ENCODE measurements at places on chromosomes 12 and 14.

DNA sequence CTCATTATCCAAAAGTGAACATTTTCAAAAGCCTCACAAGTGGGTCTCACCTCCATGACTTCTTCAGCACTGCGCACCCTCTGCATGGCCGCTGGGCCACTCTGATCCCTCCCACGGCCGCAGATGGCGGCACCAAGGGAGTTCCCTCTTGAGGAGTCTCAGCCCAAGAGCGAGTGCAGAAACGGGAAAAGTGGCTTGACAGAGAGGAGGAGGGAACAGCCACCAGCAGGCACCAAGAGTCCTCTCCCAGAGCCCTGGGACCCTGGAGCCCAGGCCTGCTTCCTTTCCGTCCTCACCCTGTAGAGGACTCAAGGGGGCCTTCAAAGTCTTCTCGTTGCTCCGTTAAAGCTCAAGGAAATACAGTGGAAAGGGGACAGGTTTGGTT lies 230.2 kb upstream of the DIO3 start:
- no peak for DNase-seq

DNA sequence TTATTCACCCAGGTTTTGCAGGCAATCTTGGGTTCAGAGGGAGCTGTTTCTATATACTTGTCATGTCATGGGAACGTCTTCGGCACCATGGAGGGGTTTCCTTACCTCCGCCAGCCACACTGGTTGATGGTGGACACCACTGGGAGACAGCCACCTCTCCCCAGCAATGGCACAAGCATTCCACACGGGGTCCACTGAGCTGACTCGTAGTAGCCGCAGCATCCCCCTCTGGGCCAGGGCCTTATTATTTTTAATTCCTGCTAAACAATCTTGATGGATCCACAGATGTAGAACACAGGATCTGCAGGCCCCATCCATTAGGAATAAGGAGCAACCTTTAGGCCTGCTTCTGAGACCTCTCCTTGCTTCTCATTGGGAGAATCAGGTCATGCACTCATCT lies 132.9 kb downstream of the DICER1 start:
- DNase-seq: no peak

GRCh38 chr12:25500651-25501050 lies 52.4 kb downstream of the LMNTD1 start:
- DNase-seq: no peak

DNA sequence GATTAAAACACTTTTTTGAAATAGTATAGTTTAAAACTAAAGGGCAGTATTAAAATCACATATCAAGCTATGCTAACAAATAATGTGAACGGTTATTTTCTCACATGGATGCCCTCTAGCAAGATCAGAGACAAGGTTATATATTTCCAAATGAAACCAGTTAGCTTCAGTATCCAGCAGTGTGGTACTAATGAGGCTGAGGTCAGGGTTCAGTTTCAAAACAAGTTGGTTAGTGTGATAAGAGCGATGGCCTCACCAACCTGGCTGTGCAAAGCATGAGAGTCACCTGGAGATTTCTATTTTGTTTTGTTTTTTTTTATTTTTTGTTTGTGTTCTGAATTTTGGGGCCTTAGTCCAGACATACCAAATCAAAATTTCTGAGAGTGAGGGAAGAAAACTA lies 352.2 kb upstream of the KITLG start:
- no peak for DNase-seq

DNA sequence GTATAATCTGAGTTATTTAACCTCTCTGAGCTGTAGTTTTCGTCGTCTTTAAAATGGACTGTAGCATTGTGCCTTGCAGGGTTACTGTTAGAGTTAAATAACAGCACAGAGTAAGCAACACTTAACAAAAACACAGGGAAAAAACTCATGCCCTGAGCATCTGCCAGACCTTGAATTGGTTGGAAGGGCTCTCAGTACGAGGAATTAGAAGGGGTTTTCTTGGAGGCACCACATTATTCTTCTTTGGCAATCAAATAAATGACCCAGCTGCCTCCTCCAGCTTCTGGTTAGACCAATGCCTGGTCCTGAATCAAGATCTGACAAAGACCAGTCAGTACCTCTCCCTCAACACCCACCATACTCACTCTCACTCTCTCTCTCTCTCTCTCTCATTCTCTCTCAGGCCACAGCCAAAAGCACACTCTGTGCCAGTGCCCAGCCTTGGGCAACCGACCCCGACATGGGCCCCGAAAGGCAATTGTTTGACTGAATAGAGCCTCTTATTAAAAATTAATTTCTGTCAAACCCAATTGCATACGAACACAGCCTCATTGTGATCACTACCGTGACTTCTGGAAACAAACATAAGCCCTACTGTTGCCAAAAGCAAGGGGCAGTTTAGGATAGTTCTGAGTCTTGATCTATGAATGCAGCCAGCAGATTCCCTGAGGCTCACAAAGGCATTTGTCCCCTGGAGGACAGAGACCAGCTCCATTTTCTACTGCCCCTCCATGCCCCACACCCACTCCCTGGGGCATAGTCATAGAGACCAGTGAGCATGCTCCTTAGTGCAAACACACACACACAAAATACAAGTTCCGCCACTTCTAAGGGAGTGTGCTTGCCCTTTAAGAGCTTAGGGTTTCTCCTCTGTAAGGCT lies 23.9 kb downstream of the DUSP6 start:
- no peak for DNase-seq

- DNase-seq: no peak
Measured at GRCh38 chr12:1890810-1891209, 27.6 kb downstream of the CACNA2D4 start.

DNA sequence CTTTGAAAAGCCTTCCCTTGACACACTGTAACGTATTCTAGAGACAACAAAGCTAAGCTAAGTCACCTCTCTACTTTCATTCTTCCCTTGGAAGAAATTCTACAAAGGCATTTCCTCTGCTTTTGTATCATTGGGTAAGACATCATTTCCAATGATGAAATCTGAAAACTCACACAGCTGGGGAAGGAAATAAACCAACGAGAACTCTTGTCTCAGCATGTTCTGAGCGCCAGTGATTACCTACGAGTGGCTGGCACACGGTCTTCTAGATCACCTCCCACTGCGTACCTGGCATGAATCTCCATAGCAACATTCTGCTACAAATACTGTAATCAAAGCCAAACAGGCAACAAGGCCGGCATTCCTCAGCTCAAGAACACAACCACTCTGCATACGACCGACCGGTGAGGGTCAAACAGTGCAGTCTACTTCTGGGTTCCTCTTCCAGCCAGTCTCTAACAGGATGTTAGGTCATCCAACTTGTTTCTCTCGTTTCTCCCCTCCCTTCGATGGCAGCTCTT lies 7.6 kb downstream of the VPS37B start:
- no peak for DNase-seq

DNA sequence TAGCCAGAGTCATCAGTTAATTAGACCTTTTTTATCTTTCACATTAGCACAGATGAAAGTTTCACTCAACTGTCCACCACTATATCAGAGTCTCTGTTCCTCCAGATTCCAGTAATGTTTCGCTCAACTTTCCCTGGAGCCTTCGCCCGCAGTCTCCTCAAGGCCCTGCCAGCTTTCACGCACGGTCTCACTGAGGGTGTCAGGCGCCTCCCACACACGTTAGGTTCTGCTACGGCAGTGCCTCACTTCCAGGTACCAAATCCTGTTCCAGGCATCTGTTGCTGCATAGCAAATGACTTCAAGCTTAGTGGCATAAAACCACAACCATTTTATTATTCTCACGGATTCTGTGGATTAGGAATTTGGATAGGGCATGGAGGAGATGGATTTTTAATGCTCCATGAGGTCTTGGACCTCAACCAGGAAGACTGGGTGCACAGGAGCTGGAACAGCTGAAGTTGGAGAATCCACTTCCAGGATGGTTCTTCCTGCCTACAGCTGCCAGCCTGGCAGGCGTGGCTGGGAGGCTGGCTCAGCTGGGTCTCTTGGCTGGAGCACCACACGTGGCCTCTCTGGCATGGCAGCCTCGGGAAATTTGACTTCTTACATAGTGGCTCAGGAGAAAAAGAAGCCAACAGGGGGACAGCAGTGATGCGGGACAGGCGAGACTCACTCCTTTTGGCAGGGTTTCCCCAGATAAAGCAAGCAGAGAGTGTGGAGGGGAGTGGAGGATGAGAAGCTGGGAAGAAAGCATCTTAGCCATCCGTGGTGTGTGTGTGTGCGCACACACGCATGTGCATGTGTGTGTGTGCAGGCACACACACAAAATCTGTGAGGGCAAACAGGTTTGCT lies 21.3 kb upstream of the BCDIN3D start:
- DNase-seq: no peak

DNA sequence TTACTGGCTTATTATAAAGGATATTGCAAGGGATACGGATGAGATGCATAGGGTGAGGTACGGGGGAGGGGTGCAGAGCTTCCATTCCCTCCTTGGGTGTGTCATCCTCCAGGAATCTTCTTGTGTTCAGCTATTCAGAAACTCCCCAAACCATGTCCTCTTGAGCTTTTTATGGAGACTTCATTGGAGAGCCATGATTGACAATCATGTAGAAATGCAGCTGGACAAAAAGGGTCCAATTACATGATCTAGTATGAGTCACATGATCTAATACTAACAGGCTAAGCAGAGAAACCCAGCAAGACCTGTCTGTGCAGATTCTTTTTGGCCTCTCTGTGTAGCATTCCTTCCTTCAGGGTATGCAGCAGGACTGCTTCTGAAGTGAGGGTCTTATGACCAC lies 23.9 kb upstream of the FLVCR2 start:
- DNase-seq: no peak

GRCh38 chr12:18145924-18146323 lies 55.9 kb upstream of the RERGL start:
- no peak for DNase-seq

DNA sequence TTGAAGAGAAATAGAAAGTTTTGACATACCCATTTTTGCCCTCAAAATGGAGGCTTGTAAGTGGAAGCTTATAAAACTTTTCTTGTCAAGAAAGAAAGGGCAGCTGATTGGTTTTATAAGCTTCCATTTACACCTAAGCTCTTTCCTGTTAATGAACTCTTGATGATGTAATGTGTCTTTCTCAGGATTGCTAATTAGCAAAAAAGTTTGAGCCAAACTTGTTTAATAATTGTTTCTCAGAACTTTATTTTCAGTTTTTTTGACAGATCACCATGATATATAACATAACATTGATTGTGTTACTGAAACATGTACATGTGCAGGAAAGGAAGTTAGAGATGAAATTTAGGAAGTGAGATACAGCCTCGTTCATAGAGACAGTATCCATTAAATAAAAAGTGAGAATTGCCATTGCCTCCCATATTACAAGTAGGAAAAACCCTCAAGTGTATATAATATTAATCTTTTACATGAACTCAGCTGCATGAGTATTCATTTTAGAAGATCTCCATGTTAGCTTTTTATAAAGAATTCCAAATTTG lies 26.8 kb downstream of the RIC8B start:
- no peak for DNase-seq

DNA sequence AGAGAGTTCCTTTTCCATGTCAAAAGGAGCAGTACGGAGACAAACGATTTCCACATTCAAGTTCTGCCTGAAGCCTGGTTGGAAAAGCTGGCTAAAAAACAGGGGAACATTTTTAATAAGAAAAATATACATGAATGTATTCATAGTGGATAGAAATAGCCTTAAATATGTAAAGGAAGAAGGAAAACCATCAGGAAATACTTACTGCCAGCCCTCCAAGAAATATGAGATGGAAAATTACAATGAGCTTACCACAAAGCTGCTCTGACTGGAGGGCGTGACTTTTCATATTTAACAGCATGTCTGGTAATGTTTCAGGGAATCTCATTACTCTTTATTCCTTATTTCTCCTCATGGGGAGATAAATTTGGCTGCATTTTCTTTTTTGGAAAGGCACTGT lies 75.9 kb upstream of the ZDHHC17 start:
- DNase-seq: no peak

GRCh38 chr14:50978529-50978871 lies 34.2 kb upstream of the PYGL start:
- no peak for DNase-seq

DNA sequence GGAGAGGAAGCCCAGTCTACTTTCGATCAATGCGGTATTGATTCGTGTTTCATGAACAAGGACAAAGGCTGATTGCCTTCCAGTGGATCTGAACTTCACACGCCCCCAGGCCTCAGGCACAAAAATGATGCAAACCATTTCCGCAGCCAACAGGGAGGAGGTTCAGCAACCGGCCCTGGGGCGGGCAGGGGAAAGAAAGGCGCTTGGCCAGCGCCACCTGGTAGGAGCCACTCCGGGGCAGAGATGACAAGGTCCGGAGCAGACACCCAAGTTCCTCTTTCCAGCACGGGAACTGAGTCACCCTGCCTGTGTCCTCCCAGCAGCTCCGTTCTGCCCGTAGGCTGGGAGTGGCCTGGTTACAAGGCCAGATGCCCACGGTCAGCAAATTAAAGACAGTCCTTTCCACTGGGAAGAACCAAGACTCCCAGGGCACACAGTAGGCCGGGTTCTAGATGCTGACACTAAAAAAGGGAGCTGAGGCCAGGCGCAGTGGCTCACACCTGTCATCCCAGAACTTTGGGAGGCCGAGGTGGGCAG lies 136.3 kb downstream of the SCARB1 start:
- no peak for DNase-seq

- no peak for DNase-seq
Measured at GRCh38 chr14:54747616-54748015, 155.0 kb downstream of the GCH1 start.

DNA sequence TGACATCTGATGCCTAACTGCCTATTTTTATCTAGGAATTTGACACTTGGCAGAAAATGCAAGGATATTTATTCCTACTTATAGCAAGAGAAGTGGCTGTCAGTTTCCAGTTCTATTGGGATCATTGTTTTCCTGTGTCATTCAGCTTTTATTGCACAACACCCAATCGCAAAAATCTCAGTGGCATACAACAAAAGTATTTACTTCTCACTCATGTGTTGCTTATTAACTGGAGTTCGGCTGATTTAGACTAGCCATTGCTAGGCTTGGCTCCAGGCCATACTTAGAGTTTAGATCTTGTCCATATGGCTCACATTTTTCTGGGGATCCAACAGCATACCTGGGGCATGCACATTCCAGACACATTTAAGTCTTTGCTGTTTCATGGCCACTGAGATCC lies 218.6 kb upstream of the SYT1 start:
- no peak for DNase-seq

- no peak for DNase-seq
Measured at GRCh38 chr12:99154216-99154982, 493.2 kb upstream of the GARIN6 start.

- DNase-seq: peak; percentile 16
Measured at GRCh38 chr14:35480119-35480769, 53.7 kb upstream of the INSM2 start.

DNA sequence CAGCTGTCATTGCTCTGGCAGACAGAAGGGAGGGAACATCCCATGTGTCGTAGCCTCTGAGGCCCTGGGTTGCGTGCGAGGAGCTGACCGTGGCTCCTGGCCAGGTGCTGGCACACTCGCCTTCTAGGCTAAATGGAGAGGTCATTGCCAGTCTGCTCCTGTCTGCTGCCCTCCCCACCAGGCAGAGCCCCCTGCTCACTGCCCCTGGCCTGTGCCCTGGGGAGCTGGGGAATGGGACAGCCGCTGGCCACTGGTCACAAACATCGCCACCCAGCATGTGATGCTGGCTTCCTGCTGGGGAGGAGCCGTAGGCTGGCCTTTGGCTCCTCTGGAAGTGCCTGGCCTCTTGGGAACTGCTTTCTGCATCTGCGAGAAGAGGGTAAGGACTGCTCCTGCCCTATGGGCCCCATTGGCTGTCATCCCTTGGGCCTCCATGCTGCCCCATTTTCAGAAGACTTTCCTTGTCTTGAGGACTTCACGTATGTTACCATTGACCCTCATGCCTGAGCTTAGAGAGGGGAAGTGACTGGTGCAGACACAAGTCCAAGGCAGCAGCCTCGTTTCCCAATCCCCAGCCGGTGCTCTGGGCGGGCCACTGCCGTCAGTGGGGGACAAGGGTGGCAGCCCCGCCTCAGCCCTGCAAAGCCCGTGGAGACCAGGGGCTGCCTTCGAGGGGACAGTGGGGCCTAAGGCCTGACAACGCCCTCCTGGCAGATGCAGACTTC lies 2.0 kb upstream of the TNFAIP2 start:
- no peak for DNase-seq

Measured in GM13977 (cell line).